ENCODE measurements at places on chromosomes 1 and 21. TPM values are rescaled to one million over a fixed set of nuclear protein-coding genes. Genes with fewer than 3 reads are reported as not detected.

- no peak for DNase-seq
Measured at GRCh38 chr1:26831546-26832248, 5.2 kb downstream of the ZDHHC18 start.

DNA sequence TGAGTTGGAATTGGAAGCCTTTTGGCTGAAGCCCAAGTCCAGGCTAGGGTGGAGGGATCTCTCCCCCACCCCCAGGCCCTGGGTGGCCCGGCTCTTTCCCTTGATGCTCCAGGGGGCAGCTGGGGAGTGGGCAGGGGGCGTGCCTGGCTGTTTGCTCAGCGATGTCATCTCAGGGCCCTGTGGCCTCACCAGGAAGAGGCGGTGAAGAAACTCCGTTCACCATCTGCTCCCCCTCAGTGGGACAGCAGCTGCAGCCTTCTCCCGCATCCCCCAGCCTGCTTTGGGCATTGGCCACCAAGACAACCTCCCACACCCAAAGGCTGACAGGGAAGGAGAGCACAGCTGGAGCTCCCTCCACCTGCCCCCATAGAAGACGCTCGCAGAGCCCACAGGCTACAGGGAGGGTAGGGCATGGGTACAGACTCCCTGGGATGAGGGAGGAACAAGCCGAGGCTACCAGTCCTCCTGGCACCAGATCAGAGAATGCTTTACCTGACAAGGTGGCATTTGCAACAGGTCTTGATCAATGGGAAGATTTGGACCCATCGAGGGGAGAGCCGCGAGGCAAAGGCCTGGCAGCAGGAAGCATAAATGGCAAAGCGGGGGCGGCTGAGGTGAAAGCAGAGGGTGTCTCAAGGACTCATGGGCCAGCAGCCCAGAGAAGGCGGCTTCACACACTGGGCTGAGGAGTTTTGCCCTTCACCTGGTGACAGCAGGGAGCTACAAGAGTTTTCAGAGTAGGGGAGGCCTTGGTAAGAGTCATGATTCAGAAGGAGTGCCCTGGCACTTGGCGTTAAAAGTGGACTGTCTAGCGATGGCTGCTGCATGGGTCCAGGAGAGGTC is 6.5 kb upstream of the GUCA2A start:
- DNase-seq, result peak; percentile 43

Gene C1orf56
- polyA plus RNA-seq, result 5.2 TPM

DNA sequence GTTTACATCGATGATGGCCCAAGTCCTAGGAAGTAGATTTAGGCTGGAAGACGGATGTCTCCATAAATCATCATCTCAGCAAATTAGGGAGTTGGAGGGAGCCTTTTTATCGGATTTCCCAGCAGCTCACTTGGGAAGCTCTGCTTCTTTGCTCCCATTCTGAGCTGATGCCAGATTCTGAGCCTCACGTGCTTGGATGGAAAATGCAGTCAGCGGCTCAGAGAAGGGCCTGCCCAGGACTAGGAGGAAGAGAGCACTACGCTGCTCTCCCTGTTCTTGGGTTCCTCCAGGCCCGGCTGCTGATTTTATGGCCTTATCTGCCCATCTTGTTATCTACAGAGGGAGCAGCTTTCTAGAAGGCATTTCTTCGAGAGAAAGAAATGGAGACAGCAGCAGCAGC is 42.0 kb downstream of the UBIAD1 start:
- peak; percentile 70 for DNase-seq

Gene LRRC71
- 0.56 TPM for polyA plus RNA-seq

GRCh38 chr1:221998186-221998612 is 256.3 kb upstream of the DUSP10 start:
- DNase-seq, result no peak

Gene TEDDM1
- not detected for polyA plus RNA-seq

DNA sequence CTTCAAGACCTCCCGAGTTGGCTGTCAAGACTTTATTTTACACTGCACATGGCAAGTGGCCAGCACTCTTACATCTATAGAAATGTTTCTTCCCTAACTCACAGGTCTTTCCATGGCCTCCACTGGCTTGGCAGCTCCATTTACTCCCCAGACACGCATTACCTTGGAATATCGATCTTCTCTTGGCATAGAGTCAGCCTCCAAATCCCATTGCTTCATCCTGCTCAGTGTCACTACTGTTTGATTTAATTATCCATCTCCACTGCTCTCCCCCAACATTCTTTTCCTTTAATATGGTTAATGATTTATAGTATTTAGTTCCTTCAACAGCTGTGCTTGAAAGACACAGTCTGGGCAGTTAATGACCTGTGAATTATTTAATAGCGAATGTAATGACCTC is 241.2 kb upstream of the MAP1LC3C start:
- no peak for DNase-seq

DNA sequence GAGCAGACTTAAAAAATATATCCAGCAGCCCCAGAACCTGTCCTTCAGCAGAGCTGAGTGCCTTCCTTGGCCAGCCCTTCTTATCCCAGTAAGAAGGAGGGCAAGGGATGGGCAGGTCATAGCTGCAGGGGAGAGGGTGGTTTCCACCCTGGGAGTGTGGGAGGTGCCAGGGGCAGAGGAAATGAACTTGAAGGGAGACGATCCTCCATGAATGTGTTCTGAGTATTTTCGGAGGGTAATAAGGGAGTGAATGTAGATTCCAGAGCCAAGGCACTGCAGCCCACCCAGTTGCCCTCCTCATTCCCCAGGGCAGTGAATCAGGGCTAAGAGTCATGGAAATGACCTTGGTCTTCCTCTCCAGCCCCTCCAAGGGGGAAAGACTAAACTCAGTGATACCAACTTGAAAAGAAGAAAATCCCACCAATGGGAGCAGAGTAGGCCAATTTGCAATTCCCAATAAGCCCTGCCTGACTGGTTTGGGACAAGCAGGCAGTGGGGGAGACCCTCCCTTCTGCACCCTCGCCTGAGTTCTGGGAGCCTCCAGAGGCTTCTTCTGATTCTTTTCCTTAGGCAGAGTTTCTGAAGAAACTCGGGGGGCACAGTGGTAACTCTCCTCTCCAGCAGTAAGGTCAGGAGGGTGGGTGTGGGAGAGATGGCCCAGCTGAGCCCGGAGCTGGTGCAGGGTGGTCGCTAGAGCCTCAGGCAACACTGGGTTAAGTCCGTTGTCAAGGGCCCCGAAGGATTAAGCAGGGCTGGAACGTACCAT is 4.2 kb downstream of the MYOG start:
- DNase-seq, result no peak

GRCh38 chr21:34869545-34869944 is 179.6 kb downstream of the RUNX1 start:
- no peak for DNase-seq

DNA sequence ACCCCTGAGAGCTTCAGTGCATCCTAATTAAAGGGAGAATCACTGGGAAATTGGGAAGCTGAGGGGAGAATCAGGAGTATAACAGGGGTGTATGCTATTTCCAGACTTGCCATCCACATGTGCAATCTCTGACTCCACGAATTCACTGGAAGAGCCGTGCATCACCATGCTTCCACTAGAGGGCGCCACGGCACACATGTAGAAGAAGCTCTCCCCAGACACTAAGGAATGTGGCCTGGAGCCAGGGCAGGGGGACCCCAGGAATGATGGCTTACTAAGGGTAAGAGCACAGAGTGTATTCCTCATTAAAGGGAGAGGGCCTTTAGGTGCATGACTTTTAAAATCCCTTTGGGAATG is 81.5 kb downstream of the ABCA4 start:
- peak; percentile 57 for DNase-seq

- DNase-seq, result no peak
Measured at GRCh38 chr1:13799502-13800283, 99.7 kb downstream of the PRDM2 start.

Gene CFHR2
- not detected for polyA plus RNA-seq

Gene CD101
- polyA plus RNA-seq, result 4.1 TPM

Gene INSRR
- 0.31 TPM for polyA plus RNA-seq

GRCh38 chr1:204296431-204296988 is 63.2 kb downstream of the PLEKHA6 start:
- peak; percentile 64 for DNase-seq

GRCh38 chr1:180136968-180137356 is 17.7 kb upstream of the QSOX1 start:
- DNase-seq, result no peak

DNA sequence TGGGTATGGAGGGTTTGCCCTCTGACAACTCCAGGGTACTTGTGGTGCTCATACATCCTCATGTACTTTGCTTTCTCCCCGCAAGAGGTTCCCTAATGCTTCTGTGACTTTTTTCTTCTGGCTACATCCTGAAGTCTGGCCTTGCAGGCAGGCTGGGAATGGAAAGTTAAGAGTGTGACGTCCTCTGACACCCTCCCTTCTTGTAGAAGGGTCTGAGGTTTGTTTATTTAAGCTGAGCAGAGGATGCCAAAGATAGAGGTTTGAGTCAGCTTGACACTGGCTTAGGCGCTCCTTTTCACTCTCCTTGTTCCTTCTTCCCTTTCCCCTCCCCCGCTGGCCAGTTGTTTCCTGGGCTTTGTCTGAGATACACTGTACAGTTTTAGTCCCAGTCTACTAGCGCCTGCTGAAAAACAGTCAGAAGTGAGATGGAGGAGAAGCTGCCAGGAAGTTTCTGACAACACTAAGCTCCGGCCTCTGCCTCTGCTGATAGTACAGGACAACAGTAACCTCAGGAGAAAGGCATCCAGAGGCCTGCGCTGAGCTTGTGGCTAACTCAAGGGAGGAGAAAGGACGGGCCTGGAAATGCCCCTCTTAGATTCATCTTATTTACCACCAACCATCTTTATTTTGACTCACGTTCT is at the start of gene MACF1:
TSS of gene MACF1 (plus strand) at position 255 of the 641 bp plus-strand sequence. CDS start at position 583, 328 bp downstream.
- peak; percentile 89 for DNase-seq

Gene KRTAP19-1
- not detected for polyA plus RNA-seq

DNA sequence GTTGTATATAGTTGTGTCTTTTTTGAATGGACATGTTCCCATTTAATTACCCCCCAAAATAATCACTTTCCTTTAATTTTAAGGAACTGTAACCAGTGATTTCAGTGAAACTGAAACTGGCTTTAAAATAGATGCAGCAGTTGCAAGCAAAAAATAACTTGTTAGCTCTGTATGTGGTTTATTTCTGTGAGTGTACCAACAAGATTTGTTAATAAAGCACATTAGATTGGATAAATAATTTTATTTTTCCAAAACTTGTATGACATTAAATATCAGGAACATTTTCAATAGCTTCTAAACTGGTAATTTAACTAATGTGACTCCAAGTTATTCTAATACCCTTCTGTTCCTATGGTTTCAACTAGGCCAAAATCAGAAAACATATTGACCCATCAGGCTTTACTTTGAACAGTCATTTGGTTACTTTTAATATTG is 184.3 kb upstream of the CACYBP start:
- DNase-seq, result no peak

DNA sequence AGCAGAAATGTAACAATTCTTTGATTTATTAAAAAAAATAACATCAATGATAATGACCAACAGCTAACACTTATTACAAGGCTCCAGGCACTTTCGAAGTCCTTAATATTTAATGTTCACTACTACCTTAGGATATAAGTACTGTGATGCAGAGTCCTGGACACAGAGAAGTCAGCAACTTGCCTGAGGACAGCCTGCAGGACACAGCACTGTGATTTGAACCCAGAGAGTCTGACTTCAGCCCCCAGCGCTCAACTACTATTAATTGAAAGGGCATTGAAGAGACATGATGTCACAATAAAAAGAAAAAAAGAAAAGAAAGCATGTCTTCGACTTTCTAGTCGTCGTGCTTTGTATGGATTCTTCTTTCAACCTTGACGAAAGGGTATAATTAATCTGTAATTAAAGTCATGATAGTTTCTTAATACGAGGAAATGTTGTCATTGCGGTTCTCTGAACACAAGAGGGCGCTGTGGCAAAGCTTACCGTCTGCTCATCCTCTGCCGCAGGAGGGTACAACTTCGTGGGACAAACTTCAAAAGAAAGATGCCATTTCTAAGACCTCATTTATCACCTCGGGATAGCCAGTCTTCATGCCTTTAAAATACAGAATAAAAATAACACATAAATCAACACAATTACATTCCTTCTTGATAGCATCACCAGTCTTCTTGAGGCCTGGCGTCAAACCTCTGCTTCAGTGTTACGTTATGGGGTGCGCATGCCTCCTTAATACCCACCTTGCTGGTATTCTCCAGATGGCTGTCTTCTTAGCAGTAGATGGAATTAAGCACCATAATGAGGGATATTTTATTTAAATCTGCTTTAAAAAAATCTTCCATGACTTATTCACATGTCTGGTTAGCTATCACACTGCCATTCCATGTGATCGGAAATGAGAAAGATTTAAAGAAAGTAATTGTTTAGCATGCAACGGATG is 240.1 kb downstream of the DISC1 start:
- DNase-seq, result peak; percentile 48

GRCh38 chr1:111232134-111232533 is 4.6 kb downstream of the CHI3L2 start:
- no peak for DNase-seq

- no peak for DNase-seq
Measured at GRCh38 chr1:26315874-26316850, 1.6 kb upstream of the CD52 start.

- DNase-seq, result no peak
Measured at GRCh38 chr1:79478160-79478559, 471.6 kb upstream of the ADGRL4 start.

Gene OR2T11
- not detected for polyA plus RNA-seq

DNA sequence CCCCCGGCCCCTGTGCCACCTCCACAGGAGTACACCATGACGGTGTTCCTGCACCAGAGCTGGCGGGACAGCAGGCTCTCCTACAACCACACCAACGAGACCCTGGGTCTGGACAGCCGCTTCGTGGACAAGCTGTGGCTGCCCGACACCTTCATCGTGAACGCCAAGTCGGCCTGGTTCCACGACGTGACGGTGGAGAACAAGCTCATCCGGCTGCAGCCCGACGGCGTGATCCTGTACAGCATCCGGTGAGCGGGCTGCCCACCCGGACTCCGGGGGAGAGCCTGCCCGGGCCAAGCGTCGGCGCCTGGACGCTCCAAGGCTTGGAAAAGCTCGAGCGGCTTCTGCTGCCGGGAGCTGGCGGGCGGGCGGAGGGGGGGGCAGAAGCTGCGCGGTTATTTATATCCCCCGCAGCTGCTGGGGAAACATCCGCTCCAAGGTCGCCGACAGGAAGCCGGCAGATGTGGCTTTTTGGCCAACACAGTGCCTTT is 6.4 kb downstream of the GABRD start:
- DNase-seq, result peak; percentile 35

DNA sequence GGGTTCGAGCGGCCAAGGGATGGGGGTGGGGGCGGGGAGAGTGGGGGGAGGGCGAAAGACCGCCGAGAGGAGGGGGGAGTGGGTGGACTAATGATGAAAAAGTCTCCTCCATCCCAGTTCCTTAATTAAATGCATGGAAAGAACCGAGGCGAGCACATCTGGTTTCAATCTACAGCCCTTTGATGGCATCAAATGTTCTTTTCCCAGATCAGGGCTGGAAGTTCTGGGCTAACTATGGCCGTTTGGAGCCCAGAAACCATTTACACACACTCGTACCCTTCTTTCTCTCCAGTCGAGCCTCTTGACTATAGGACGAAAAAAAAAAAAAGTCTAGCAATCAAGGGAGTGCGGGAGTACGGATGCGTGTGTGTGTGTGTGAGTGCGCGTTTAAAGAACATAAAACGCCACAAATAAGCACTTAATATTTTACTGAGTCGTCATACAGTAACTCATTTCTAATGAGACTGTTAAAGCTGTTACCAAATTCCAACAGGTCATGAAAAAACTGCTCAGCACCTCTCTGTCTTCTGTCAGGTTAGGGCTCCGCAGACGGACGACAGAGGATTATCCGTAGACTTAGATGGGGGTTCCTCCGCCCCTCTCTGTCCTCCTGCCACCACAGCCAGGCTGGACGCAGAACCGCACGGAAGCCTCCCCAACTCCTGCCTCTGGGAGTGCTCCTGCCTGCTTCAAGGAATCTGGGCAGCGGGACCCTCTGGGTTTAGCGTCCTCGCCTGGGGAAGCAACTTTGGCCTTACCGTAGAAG is 2.1 kb upstream of the PRRX1 start:
- DNase-seq, result peak; percentile 67

Gene MAPKAPK2
- polyA plus RNA-seq, result 72.5 TPM

Measured in muscle of back (tissue), 13 donors.